ENCODE measurements at places on chromosomes 2 and 18. TPM values are rescaled to one million over a fixed set of nuclear protein-coding genes. Genes with fewer than 3 reads are reported as not detected.

Gene AFF3
- total RNA-seq: 13.8 TPM

Gene YES1
- total RNA-seq: 78.2 TPM

Gene SERPINB10
- not detected for total RNA-seq

Gene ERLEC1
- 52.0 TPM for total RNA-seq

Gene KIAA2012
- 0.27 TPM for total RNA-seq

DNA sequence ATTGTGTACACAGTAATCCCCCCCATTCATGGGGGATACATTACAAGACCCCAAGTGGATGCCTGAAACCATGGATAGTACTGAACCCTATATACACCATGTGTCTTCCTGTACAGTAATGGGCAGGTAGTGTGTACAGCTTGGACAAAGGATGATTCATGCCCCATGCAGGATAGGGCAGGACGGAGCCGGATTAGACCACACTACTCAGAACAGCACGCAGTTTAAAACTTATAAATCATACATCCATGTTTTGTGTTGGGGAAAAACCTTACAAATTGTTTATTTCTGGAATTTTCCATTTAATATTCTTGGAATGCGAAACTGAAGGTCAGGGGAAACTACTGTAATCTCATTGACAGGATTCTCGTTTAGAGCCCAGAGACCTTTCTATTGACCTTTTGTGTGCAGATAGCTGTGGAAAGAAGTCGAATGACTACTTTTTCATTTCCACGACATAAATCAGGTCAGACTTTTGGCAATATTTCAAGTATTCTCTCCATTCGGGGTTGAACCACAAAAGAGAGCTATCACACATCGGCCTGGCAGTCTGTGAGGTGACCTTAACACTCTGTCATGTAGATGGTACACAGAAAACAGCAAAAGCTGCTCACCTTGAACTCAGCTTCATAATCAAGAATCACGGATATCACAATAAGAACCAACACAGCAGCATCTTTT, 9.9 kb upstream of the YPEL5 start:
- no peak for DNase-seq

DNA sequence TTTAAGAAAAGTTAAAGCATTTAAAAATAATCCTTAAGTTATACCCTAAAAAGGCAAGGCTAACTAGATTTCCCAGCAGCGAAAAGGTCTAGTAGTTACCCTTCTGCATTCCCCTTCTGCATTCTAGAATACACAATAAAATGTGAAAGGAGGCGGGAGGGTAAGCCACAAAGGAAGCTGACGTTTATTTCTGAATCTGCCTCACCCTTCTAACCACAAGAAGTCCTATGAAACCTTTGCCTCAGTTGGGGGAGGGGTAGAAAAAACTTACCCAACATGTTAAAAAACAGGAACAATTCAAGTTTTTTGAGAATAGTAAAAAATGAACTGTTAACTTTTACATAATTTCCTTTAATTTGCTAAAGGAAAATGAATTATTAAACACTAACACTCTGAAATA, 11.3 kb downstream of the STK17B start:
- DNase-seq: no peak

- no peak for DNase-seq
Measured at GRCh38 chr18:22109535-22109934, 59.9 kb upstream of the GATA6 start.

DNA sequence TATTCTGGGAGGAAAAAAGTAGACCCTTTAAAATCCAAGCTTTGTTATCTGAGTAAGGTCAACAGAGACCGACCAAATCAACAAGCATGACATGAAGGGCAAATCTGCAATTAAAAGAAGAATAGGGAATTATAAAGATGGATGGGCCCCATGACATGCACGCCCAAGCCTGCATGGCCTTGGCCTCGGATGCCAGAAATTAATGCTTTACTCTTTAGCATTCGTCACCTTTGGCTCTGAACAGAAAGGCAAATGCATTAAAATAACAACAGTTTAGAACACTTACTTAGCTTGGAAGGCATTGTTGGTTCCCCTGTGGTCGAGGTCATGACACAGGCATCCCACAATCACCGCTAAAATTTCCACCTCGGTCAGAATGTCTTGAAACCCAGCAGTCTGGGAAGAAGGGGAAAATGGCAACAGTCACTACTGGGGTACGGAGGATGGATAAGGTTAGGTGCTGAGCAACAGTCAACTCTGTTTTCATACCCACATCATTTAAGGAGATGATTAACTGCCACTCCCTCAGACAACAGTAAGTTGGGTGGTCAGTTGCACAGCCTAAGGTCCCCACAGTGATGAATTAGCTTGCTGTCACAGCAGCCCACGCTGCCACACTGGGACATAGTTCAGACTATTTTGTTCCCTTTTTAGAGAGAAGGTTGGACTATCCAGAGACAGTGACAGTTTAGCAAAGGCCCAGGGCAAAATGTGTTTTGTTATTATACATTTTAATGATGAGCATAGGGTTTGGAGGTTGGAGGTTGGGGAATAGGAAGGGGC, 319.1 kb downstream of the AGPS start:
- DNase-seq: no peak

- DNase-seq: no peak
Measured at GRCh38 chr2:43305012-43305411, 78.6 kb upstream of the ZFP36L2 start.

DNA sequence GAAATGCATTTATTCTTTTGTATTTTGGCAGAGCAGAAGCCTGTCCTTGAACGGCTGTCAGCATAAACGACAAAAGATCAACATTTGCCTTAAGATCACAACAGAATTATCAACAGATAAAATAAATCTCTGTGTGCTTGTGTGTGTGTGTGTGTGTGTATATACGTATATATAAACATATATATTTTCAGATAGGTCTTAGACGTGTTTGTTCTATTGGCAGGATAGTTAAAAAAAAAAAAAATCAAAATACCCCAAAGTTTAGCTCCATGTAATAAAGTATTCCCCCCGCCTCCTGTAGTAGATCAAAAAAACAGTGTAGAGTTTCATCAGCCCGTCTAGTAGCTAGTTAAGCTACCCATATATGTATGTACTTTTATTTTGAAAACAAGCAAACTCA, 107.9 kb downstream of the CHN1 start:
- no peak for DNase-seq

DNA sequence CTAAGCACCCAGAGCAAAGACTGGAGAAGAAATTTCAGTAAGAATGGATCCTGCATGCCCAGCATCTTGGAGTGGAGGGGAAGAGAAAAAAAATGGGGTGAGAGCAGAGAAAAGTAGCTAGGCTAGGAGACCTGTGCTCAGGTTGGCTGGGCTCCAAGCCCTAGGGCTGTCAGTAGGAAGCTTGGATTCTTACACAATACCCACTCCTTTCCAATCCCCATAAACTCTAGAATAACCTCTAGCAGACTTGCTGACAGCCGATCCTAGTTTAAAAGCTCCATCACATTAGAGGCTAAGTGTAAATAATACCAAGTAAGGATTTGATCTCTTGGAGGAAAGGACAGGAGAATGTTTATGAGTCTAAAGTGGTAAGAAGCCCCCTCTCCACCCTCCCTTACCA, 46.2 kb upstream of the NABP1 start:
- DNase-seq: no peak

DNA sequence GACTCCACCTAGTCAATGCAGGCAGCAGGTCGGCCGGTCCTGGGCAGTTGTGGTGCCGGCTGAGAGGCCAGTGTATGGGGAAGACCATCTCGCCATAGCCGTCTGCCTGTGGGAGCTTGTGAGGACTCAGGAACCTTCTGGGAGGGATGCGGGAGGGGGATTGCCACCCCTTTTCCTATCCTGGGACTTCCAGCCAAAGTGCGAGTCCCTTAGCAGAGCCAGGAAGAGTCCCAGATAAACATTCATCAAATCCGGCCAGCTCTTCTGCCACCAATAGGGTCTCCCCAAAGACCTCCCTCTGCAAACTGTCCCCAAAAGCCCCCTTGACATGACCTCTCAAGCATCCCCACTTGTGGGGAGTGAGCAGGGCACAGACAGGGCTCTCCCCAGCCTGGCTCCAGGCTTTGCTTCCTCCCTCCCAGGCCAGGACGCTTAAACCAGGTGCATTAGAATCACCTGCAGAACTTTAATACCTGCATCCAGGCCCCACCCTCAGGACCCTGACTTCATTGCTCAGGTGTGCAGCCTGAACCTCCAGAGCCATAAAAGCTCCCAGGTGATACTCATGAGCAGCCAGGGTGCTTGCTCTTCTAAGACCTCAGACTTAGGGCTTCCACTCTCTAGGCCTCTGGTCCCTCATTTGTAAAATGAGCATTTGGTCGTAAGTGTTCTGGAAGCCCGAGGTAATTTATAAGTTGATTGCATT, 159.3 kb downstream of the CAPN13 start:
- no peak for DNase-seq

DNA sequence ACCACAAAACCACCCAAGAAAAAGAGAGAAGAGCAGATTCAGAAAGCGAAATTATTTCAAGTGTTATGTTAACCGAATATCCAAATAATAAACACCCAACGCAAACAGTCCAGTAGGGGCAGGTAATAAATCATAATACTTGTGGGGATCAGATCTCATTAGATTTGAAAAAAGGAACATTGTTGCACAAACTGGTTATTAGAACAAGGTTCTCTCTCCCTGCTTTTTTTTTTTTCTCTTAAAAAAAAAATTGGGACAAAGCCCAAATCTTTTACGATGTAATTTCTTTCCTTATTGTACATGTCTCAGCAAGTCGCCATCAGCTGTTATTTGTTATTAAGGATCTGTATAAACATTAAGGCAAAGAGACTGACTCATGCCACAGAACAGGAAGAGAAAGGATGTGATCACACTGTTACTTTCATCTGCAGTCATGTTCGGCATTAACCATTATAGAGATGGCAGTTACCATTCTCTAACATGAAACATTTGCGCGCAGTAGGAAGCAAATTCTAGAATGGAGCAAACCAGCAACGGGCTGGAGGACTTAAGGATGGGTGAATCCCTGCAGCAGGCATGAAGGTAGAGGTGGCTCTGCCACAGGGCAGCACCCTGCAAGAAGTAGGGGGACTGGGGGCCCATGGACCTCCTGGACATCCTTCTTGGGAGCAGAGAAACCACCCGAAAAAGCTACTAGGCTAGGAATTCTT, 42.0 kb downstream of the EPHA4 start:
- DNase-seq: no peak

GRCh38 chr18:31819106-31819924, 58.6 kb upstream of the SLC25A52 start:
- no peak for DNase-seq

- no peak for DNase-seq
Measured at GRCh38 chr2:28904295-28904694, 9.8 kb downstream of the WDR43 start.

DNA sequence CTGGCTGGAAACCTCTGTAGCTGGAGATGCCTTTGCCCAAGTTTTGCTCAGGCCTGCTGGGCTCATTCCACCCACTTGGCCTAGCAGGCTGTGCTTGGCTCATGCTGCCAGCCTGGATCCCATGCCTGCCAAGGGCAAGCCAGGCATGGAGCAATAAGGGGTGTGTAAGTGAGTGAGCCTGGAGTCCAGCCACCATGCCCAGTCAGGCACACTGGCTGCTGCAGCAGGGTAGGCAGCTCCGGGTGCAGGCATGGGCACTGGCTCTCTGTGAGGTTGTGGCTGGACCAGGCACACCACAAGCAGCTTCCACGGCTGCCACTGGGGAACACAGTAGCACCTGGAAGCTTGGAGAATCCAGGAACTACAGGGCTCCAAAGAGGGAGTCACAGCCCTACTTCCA, 147.7 kb upstream of the HS6ST1 start:
- DNase-seq: no peak
